HT-29 (cell line): ENCODE measurements at places on chromosomes 16 and 17.

GRCh38 chr17:82536512-82537201 lies 17.1 kb downstream of the FOXK2 start:
- no peak for DNase-seq

DNA sequence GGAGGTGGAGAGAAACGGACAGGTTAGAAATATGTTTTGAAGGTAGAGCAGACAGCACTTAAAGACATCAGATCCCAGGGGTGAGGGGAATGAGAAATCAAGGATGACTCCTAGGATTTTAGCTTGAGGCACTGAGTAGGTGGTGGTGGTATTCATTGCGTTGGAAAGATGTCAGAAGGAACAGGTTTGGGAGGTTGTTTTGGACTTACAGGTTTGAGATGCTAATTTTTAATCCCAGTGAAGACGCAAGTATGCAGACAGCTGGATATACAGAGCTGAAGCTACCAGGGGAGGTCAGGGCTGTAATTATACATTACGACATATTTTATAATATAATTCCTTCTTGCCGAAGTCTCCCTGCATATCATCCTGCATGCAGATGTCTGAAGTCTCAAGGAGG lies 433.3 kb downstream of the XYLT1 start:
- DNase-seq, result no peak

DNA sequence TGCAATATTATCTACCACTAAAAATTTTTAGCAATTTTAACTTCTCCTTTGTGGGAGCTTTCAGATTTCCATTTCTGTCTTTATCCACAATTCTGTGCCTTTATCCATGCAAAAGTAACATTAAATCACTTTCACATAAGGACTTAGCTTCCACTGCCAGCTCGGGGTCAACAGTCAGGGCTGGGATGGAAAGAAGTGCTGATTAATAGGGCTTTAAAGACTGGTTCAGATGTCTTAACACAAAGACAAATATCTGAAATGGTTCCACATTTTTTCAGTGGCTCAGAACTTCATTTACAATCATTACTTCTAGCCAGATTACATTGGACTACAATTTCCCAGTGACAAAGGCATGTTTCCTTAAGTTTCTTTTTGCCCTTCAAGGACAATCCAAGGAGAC lies 191.8 kb upstream of the CPHXL start:
- DNase-seq, result no peak

- no peak for DNase-seq
Measured at GRCh38 chr16:35386619-35387018, 1927.2 kb downstream of the TP53TG3F start.

- DNase-seq, result no peak
Measured at GRCh38 chr17:47695429-47696376, 1.7 kb downstream of the TBKBP1 start.

- DNase-seq, result peak; percentile 77
Measured at GRCh38 chr17:57663326-57664070, 81.6 kb downstream of the CCDC182 start.

GRCh38 chr17:72338304-72338703 lies 217.5 kb downstream of the SOX9 start:
- no peak for DNase-seq

- no peak for DNase-seq
Measured at GRCh38 chr17:41734139-41734948, at the start of gene HAP1. HAP1 (minus strand) TSS chr17:41734643; CDS start chr17:41734634, 9 bp downstream.

- no peak for DNase-seq
Measured at GRCh38 chr17:75694536-75694935, 26.7 kb upstream of the ITGB4 start.

DNA sequence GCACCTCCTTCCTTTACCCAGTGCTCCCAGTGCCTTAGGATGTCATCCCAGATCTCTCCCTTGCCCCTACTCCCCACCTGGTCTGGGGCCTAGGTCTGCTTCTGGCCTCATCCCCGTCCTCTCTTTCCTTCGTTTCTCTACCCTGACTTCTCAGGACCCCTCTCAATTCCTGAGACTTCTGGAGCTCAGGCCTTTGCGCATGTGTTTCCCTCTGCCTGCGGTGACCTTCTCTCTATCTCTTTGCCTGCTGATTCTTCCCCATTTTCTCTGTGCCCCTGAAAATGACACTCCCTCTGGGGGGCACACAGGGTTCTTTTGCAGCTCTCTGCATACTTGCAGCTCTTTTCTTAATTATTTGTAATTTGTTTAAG lies 13.5 kb downstream of the ADORA2B start:
- DNase-seq, result no peak

GRCh38 chr17:16250635-16251034 lies 33.6 kb downstream of the PIGL start:
- DNase-seq, result no peak

GRCh38 chr16:79434771-79435170 lies 165.8 kb downstream of the MAF start:
- DNase-seq, result no peak

- DNase-seq, result peak; percentile 70
Measured at GRCh38 chr17:32483451-32484019, 3.3 kb upstream of the CDK5R1 start.

- no peak for DNase-seq
Measured at GRCh38 chr17:31158746-31159377, 64.1 kb downstream of the NF1 start.

DNA sequence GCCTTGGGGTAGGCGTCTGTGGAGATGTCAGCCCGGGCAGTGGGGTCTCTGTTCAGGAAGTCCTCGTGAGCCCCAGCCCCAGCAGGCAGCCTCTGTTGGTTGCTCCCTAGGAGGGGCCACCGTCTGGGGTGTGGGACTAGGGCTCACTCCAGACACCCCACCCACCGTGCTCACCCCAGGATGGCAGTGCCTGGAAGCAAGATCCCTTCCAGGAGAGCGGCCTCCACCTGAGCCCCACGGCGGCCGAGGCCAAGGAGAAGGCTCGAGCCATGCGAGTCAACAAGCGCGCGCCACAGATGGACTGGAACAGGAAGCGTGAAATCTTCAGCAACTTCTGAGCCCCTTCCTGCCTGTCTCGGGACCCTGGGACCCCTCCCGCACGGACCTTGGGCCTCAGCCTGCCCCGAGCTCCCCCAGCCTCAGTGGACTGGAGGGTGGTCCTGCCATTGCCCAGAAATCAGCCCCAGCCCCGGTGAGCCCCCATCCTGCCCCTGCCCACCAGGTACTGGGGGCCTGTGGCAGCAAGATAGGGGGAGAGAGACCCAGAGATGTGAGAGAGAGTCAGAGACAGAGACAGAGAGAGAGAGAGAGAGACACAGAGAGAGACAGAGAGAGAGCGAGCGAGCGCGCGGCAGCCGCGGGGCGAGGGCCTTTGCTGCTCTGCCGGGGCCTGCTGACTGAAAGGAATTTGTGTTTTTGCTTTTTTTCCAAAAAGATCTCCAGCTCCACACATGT lies 9.8 kb downstream of the NTHL1 start:
- no peak for DNase-seq

- DNase-seq, result no peak
Measured at GRCh38 chr17:80789356-80789902, 202.2 kb upstream of the CHMP6 start.

- no peak for DNase-seq
Measured at GRCh38 chr17:63349478-63350000, 96.6 kb downstream of the CYB561 start.

GRCh38 chr17:69760562-69760961 lies 314.5 kb upstream of the KCNJ16 start:
- DNase-seq, result no peak

DNA sequence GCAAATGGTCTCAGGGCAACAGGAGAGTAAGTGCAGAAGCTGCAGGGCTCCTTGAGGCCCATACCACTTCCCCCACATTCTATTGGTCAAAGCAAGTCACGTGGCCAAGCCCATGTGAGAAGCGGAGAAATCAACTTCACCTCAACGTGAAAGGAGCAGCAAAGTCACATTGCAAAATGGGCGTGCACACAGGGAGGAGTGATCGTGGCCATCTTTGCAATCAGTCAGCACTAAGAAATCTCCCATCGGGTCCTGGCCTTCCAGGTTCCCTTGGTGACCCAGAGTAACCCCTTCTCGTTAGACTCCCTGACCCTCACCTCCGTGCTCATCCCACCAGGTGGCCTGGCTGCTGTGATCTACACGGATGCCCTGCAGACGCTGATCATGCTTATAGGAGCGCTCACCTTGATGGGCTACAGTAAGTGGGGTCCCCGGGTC lies 38.0 kb downstream of the SLC5A11 start:
- no peak for DNase-seq

GRCh38 chr17:41792845-41793783 lies 6.6 kb upstream of the JUP start:
- DNase-seq, result peak; percentile 96

DNA sequence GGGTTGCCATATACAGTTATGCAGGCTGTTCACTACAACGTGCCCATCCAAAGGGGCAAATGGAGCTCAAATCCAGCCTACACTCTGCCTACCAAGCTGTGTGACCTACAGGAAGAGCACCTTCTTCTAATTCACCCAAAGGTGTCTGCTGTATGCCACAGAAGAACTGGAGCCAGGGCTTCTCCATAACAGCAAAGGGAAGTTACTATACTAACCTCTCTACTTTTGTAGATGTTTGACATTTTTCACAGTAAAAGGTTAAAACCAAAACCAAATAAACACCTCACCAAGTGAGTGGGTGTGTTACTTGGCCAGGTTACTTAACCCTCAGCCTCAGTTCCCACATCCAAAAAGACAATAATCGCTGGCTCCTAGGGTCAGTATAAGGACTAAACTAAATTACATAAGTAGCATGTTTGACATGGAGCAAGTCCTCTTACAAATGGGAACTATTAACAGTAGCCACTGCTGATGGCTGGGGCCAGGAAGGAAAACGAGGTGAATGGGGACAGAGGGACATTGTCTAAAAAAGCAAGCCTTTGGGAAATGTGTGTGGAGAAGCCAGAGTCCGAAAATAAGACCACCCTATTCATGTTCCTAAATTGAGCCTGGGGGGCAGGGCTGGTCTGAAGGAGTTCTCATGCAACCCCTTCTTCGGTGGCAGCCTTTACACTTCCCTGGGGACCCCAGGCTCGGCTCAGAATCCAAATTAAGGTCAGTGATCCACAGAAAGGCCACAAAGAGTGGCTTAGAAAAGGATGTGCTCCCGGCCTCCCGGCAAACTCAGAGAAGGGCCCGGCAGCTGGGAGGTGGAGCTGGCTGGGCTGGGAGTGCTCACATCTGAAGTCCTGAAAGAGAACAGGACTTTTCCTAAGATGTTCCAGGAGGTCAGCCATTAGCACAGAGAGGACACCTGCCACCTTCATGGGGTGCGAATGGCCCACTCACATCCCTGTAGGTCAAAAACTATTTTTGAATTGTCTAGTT lies 13.5 kb downstream of the CUEDC1 start:
- no peak for DNase-seq

- no peak for DNase-seq
Measured at GRCh38 chr17:36647636-36648035, 46.3 kb downstream of the MRM1 start.

DNA sequence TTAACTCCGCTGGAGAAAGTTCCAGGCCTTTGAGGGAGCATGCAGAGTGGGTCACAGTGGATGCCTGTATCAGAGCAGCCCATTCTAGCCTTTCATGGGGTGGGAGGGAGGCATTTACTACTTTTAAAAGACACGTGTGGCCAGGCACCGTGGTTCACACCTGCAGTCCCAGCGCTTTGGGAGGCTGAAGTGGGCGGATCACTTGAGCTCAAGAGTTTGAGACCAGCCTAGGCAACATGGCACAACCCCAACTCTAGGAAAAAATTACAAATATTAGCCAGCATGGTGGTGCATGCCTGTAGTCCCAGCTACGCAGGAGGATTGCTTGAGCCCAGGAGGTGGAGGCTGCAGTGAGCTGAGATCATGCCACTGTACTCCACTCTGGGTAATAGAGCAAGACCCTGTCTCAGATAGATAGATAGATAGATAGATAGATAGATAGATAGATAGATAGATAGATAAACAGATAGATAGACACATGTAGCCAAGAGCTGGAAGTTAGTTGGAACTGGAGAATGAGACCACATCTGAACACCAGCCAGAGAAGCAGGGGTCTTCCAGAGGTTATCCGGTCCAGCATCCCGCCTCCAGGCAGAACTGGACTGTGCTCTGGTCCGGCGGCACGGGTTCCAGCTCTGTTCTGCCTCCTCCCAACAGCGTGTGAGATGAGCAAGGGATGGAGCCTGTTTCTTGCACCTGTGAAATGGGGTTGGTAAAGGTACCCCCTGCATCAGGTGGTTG lies 3.6 kb downstream of the ADCY7 start:
- no peak for DNase-seq

- DNase-seq, result no peak
Measured at GRCh38 chr16:77668201-77668600, 54.1 kb upstream of the NUDT7 start.

DNA sequence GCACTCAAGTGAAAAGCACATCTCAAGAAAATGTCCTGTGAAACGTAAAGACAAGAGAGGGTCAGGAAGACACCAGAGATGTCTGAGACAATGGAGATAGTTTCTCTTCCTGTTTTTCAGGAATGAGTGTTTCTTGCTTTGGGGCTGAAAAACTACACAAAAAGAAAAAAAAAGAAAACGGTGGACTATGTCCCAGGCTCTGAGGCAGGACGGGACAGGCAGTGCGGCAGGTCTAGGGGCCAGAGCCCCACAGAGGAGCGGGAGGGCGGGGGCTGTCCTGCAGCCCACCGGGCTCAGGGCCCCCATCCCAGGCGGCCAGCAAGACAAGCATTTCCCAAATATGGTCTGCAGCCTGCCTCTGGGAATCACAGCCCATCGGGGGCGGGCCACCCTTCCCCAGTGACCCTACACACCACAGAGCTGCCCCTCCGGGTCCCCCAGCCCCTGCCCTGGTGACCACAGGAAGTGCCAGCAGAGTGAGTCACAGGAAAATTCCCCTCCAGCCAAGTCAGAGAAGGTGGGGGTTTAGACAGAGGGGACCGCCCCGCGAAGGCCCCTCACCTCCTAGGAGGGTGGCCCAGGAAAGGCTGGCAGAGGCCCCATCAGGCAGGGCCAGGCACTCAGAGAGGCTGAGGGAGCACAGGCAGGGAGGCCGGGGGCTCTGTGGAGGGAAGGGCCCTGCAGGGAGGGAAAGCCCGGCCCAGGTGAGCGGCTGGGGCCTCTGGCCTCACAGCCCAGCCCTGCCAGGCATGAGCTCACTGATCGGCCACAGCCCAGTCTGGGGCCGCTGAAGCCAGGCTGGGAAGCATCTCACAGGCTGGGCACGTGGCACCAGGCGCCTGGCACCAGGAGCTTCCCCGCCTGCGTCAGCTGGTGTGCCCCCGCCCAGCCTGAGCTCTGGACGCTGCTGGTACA lies 6.3 kb downstream of the BCAR1 start:
- DNase-seq, result peak; percentile 86
